ENCODE measurements at places on chromosomes 1 and 21. TPM values are rescaled to one million over a fixed set of nuclear protein-coding genes. Genes with fewer than 3 reads are reported as not detected.

Gene ZFP69B
- total RNA-seq = 18.5 TPM

DNA sequence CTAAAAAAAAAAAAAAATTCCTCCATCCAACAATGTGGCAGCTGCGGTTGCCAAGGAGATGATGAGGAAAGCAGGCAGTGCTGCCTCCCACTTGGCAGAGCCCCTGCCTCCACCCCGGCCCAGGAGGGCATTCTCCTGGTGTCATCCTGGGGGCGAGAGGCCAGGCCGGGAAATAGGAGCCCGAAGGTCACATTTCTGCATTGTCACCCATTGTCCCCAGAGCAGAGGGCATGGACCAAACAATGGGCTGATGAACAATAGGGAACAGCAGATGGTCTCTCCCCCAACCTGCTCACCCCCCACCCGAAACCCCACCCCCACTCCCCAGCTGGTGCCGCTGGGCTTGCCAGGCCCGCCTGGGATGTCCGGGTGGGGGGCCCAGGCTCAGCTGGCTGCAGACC lies 37.3 kb downstream of the CAMK2N1 start:
- no peaks in the 10 kb centered on the region for H3K36me3 ChIP-seq
- no peak for DNase-seq
- no peaks in the 10 kb centered on the region for H3K4me1 ChIP-seq
- no peak overlapping the region for H3K4me3 ChIP-seq
- no peak overlapping the region for H3K27ac ChIP-seq
- H3K27me3 ChIP-seq = peaks cover 29% of the 10 kb centered on the region

Gene RRAGC
- 19.9 TPM for total RNA-seq

DNA sequence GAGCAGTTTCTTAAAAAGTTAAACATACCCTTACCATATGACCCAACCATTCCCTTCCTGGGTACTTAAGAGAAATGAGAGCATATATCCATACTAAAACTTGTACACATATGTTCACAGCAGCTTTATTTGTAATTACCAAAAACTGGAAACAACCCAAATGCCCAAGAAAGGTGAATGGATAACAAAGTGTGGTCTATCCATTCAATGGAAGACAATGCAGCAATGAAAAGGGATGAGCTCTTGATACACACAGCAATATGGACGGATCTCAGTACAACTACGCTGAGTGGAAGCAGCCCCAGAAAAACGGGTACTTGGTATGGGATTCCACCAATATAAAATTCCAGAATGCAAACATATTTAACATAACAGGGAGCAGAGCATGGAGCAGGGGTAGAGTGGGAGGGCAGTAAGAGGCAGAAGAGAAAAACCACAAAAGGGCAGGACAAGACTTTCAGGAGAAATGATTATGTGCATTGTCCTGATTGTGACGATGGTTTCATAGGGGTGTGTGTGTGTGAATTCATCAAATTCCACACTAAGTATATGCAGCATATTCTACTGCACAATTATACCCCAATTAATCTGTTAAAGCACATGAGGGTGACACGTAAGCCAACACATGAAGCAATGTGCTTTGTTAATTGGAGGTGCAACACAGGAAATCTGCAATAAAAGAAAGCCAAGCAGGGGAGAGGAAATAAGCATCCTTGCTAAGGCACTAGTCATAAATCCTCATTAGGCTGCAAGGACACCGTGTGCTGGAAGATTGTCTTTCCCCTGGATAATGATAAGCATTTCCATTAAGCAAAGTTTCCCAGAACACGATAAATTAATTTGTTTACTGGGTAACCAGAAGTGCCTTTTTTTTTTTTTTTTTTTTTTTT lies 113.1 kb upstream of the KRTAP19-8 start:
- no peak overlapping the region for H3K27ac ChIP-seq
- H3K4me3 ChIP-seq = no peak overlapping the region
- H3K27me3 ChIP-seq = no peaks in the 10 kb centered on the region
- no peaks in the 10 kb centered on the region for H3K4me1 ChIP-seq

DNA sequence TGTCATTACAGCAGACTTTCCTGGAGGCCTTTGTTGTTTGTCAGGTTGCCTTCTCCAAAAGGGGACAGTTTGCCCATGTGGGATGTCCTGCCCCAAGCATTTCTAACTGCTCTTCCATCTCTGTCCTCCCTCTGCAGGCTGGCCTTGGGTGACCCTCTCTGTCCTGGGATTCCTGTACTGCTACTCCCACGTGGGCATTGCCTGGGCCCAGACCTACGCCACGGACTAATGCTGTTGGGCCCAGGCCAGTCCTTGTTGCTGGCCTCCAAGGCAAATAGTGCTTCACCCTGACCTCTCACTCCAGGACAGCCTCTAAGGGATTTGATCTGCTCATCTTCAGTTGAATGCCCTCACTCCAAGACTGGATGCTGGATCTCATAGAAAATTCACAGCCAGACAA lies 345.4 kb downstream of the HHAT start:
- H3K27me3 ChIP-seq = no peaks in the 10 kb centered on the region
- H3K27ac ChIP-seq = no peak overlapping the region
- H3K36me3 ChIP-seq = no peaks in the 10 kb centered on the region
- H3K4me3 ChIP-seq = no peak overlapping the region
- H3K4me1 ChIP-seq = no peaks in the 10 kb centered on the region
